ENCODE measurements at places on chromosomes 1 and 21.

- no peak for DNase-seq
These were observed 40.4 kb upstream of the ACTRT2 start for GRCh38 chr1:2980849-2981248.

GRCh38 chr1:43238085-43238484, 31.7 kb upstream of the TMEM125 start:
- peak; percentile 69 for DNase-seq

DNA sequence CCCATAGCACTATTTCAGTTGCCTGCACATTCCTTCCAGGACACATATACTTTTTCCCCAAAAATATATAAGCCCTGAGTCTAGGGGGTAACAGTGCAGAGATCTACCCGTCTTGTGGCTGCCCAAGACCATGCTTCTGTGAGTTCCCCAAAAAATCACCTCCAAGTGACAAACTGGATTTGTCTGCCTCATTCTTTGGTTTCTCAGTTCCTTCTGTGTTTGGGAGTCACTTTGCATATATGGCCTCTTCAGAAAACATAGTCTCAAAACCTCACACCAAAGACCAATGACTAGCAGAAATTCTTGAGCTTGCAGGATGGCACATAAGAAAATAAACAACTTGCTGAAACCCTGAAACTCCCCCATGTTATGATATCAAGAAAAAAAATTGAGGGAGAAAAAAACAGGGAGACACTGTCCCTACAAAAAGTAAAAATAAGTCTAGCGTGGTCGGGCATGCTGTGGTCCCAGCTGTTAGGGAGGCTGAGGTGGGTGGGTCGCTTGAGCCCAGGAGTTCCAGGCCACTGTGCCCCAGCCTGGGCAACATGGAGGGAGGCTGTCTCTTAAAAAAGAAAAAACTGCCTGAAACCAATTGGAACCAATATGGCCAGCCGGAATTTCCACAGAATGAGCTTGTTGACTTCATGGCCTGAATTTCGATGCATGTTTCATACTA, 8.0 kb downstream of the JMJD4 start:
- no peak for DNase-seq

GRCh38 chr1:26961826-26962225, 1.6 kb upstream of the KDF1 start:
- DNase-seq = no peak

GRCh38 chr1:210263963-210264362, 31.4 kb downstream of the SERTAD4 start:
- no peak for DNase-seq

GRCh38 chr1:192939440-192939839, 119.7 kb downstream of the UCHL5 start:
- no peak for DNase-seq

GRCh38 chr1:7609311-7609994, 161.6 kb upstream of the VAMP3 start:
- no peak for DNase-seq

DNA sequence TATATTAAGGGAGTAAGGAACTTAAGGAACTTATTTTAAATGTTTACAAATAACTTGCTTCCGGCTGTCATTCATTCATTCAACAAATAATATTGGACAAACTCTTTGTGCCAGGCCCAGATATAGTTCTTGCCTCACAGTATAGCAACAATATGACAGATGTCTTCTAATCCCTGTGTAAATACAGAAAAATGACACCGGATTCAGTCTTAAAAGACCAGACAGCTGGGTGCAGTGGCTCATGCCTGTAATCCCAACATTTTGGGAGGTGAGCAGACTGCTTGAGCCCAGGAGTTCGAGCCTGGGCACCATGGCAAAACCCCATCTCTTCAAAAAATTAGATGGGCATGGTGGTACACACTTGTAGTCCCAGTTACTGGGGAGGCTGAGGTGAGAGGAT, 23.7 kb downstream of the EIF2B3 start:
- no peak for DNase-seq

DNA sequence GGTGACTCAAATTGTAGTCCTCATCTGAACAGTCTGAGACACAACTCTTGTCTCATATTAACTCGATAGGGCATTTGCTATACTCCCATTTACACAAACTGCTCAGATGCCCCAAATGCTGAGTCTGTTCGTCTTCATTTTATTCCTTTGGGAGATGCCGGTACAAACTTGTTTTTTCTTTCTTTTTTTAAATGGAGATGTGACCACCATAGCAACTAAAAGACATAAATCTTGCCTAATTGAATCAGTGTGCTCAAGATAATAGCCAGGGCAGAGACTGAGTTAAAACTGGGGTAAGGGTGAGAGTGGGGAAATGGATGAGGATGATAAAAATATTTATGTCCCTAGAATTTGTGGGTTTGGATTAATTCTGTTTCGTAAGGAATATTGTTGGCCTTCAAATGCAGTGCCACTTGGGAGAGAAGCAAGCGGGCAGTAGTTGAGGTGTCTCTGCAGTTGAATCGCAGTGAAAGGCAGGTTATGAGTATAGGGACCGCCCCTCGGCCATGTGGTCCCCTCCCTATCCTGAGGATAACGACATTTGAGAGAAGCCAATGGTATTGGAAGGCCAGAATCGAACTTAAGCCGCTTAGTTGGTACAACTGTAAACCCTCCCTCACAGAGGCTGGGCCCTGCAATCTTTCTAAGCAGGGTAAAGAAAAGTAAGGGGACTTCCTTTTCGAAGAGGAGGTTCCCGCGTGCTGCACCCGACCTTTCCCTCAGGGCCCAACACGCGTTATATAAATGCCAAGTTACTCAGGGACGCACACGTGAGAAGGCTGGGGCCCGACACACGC, 859 bp upstream of the LRRC8B start:
- DNase-seq = peak; percentile 22

GRCh38 chr21:26834181-26834905, 10.9 kb downstream of the ADAMTS1 start:
- DNase-seq = no peak

DNA sequence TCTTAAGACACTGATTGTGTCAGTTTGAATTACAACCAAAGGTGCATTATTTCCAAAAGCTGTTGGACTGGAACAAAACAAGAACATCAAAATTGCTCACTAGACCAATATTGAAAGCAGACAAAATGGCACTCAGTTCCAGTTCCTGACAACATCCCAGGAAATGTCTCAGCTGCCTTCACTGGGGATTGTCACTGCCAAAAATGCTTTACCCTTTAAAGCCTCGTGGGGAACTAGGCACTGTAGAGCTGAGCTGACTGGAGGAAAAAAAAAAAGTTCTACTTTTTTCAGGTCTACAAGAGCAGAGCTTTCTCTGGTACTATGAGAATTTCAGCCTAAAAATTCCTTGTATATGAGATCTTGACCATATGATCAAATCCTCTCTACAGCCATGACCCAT, 21.9 kb downstream of the GPR52 start:
- DNase-seq = no peak

- DNase-seq = peak; percentile 6
These were observed 14.1 kb upstream of the TNR start for GRCh38 chr1:175757381-175758015.

- no peak for DNase-seq
These were observed 6.5 kb upstream of the IGSF3 start for GRCh38 chr1:116674011-116674531.

- DNase-seq = no peak
These were observed 33.3 kb upstream of the PPM1J start for GRCh38 chr1:112748396-112748795.

DNA sequence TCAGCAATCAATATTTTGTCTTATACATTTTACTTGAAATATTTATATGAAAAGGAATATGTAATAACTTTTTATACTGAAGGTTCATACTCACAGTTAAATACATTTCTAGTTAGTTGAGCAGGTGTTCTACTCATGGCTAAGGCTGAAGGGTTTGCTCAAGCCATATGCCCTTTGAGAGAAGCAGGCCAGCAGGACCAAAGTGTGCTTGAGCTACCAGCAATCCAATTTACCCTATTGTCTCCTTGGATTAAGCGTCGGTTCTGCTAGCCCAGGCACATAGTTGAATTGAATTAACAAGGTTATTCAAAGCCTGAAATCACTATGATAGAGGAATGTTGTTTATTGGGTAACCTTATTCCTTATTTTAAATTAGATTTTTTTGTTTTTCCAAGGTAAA, 151.5 kb upstream of the BACE2 start:
- no peak for DNase-seq

DNA sequence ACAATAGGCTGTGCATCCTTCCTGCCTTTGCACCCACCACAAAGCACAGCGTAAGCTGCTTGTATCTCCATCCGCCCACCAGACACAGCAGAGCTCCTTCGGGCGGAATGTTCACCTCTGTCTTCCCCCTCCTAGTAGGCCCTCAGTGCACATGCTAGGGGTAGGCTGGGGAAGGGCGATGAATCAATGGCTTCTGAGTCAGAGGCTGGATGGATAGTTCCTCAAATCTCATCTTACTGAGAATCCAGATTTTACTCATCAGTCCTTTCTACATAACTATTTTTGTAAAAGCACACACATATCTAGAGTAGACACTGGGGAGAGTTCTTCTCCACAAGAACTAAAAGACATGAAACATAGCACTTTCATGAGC, 73.8 kb downstream of the BCAR3 start:
- DNase-seq = peak; percentile 89

DNA sequence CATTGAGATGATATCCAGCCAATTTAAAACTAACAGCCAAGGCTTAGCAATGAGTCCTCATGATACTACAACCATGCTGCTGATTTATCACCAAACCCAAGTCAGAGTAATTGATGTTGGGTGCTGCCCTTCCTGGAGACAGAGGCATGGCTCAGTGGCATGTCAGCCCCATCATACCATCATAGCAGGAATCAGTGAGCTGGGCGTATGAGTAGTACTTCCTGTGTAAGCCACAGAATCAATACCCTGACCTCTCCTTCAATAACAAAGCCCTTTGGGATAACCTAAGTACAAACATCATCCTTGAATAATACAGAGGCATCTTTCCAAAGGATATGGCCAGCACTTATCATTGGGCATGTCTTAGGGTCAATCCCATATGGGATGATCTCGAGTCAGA, 3.0 kb upstream of the LCE1E start:
- no peak for DNase-seq

GRCh38 chr1:23008901-23009300, 6.8 kb downstream of the TEX46 start:
- DNase-seq = no peak

Measured in inflammatory macrophage treated with lipopolysaccharide for 4 hours (primary cell).